Jurkat, Clone E6-1 (cell line): ENCODE measurements at places on chromosomes 5 and 9.

DNA sequence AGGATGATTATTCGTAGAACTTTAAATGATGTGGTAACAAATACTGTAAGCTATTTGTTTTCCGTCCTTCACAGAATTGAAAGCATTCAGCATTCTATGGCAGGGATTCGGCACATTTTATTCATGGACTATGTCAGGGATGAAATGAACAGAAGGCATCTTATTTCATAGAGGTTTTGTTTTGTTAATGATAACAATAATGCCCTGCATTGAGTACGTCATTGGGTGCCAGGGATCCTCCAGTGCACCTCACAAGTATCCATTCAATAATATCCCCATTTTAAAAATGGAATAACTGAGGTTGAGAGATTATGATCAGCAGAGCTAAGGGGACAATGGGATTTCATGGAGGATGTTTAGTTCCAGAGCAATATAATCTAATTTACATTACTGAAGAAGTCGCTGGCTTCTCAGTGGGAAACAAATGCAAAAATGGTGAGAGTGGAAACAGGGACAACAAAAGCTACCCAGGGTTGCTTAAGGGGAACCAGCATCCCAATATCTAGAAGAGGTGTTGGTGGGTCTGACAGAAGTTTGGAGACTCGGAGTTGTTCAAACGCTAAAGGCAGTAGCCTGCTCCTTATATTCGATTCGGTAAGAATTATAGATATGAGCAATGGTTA is 985.7 kb upstream of the WWC1 start:
- no peak for DNase-seq

GRCh38 chr9:134328841-134329575 is 2.8 kb downstream of the RXRA start:
- DNase-seq = no peak

DNA sequence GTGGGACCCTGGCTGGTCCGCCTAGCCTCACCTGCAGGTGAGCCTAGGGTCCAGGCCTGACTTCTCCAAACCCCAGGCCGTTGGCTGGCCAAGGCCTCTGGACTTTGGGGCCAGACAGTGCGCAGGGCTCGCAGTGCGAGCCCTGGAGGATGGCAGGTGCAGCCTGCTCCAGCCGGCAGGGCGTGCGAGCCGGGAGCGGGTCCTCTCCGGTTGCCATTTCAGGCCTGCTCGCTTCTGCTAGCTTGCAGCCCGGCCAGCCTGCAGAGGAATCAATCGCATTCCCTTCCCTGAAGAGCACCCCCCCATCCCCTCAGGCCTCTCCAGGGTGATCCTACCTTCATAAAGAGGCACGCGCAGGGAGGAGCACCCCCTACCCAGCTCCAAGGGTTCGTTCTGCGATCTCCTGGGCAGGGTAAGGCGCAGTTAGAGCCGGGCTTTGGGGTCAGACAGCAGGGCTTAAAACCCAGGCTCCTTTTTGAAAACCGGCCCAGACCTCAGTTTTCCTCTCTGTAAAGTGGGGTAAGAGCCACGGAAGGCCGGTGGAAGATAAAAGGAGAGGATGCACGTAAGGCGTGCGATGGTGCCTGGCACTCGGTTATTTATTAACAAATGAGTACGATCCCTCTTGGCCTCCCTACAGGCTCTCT is 6.2 kb downstream of the BARHL1 start:
- DNase-seq = no peak

DNA sequence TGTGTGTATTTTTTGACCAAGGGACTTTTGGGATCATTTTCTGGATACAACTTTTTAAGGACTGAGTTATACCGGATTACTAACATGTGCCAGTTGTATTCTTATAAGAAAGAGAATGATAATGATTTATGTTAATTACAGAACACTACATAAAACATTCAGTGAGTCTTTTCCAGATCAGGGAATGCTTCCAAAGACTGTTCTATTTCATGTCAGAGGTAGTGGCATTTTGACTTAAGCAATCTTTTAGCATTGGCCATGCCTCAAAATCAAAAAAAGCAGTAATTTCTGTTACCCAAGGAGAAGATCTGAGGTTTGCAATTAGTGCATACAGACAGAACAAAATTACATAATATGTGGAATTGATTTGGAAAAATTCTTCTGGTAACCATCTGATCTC is 413.0 kb upstream of the CDH9 start:
- no peak for DNase-seq

GRCh38 chr5:123305751-123306150 is 117.5 kb downstream of the CEP120 start:
- no peak for DNase-seq

DNA sequence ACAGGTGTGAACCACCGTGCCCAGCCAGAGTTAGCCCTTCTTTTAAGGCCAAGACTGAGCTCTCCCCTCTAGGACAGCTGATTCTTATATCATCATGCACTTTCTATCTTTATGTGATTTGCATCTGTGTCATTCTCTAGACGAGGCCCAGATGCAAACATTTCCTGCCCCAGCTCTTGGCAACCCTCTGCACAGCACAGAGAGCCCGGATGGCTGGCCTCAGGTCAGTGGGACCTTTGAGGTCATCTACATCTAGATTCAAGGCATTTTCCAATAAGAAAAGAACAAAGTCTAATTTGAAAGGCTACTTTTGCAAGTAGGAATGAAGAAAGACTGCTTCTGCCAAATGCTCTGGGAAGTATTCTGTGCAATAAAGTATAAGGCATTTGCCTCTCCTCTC is 109.0 kb upstream of the DAB2 start:
- no peak for DNase-seq

DNA sequence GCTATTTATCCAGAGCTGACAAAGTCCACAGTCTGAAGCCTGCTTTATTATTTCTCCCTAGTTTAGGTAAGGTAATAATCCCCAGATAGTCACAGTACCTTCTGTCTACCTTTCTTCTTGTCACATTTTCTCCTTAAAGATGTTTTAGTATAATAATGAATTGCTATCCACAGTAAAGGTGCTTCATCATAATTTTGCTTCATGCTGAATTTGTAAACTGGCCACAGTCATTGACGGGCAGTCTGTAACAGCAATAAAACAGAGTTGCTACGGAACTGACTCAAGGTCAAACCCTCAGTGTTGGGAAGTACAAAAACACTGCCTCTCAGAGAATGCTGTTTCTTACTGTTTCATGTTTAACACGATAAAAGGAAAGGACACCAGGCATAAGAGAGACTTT is 195.7 kb downstream of the ZNF608 start:
- DNase-seq = no peak

- no peak for DNase-seq
Measured at GRCh38 chr5:73745836-73746235, 119.8 kb downstream of the ARHGEF28 start.

DNA sequence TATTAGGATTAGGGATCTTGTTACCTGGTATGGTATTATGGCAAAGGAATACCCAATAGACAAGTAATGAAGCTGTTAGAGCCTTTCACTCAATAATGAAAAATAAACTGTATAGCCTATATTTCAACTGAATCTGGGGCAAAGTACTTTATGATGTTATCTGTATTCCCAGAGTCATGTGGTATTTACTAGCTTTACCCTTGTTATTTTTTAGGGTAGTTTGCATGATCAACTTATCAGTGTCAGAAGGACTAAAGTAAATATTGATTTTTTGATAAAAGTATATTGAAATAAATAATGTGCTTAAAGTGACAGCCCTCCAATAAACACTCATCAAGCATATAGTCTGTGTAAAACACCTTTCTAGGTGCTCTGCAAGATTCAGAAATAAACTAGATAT is 64.6 kb downstream of the MAN2A1 start:
- no peak for DNase-seq

DNA sequence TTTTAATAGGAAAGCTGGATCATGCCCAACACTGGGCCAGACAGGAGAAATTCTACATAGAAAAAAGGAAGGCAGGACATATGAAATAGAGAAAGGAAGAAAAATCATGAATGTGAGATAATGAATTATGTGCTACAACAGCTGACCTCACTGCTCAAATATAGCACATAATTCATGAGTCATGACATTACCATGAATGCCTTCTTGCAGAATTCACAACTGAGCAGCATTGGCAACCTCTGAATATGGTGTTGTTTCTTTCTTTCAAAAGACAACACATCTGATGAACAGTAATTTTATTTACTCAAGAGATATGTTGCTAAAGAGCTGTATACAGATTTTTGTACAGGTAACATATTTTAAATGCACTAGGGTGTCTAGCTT is 34.4 kb downstream of the APBA1 start:
- DNase-seq = no peak

GRCh38 chr5:134411228-134411545 is 494 bp downstream of the CDKN2AIPNL start:
- no peak for DNase-seq

- DNase-seq = no peak
Measured at GRCh38 chr5:173665326-173665725, 48.9 kb upstream of the BOD1 start.

DNA sequence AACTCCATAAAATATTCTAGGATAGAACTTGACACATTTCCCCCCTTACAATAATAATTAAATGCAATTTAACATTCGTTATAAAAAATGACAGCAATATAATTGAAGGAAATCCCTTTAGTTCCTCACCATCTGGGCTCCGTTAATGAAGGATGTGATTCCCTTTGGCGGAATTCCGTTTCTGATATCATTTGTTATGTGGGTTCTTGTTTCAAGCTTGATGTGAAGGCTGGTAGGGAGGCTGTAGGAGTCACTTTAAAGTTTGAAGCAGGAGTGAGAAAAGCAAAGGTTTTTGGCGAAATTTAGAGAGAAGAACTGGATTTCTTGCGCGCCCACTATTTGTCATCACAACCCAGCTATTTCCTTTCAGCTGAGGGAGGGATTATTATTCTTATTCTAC is 4.0 kb downstream of the RGS7BP start:
- no peak for DNase-seq

- DNase-seq = no peak
Measured at GRCh38 chr5:28374492-28374967, 1336.1 kb upstream of the CDH9 start.

- DNase-seq = no peak
Measured at GRCh38 chr9:7756088-7756487, 43.5 kb downstream of the DMAC1 start.

- no peak for DNase-seq
Measured at GRCh38 chr5:145307866-145308382, 527.2 kb downstream of the PRELID2 start.

GRCh38 chr5:141637123-141637766 is 448 bp downstream of the RELL2 start:
- no peak for DNase-seq

DNA sequence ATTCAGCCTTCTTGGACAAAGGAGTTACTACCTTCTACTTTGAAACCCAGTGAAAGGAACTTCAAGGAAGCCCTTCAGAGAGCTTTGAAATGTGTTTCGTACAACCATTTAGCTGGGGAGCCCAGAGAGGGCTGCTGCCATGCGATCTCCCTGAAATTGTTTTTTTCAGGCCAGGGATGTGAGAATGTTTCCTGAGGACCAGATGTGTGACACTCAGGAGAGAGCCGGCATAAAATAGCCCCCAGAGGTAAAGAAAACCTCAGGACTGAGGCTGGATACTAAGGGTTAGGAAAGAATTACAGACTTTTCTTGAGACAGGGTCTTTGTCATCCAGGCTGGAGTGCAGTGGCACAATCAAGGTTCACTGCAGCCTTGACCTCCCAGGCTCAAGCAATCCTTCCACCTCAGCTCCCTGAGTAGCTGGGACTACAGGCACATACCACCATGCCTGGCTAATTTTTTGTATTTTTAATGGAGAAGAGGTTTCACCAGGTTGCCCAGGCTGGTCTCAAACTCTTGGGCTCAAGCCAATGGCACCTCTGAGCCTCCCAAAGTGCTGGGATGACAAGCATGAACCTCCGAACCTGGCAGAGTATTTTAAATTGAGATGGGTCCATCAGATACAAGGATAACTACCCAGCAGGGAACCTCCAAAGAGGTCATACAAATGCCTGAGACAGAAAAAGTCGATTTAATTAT is 8.4 kb downstream of the RPL37 start:
- DNase-seq = no peak

DNA sequence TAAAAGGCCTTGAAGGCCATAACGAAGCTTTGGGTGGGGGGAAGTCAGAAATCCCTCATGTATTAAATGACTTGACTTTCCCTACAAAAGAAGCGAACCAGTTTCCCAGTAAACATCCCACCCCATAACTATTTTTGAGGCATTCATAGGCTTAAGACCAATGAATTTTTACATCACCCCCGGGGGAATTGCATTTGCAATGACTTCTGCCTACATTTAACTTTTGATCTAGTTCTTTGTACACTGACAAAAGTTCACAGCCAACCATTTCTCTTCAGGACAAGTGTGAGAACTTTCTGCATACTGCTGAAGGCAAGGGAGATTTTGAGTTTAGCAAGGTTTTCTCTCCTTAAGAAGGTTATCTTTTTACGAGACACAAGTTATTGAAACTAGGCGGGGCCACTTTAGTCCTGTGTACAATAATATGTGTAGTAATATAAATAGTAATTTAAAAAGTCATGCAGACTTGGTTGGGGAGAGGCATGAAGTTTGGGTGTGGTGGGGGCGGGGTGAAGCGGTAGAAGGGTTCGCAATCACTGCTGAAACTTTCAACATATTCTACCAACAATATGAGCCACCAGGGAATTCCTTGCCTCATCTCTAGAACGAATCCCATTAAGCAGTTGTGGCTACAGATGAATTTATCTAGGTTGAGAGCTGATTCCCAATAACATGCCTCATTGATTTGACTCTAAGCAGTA is 2.5 kb downstream of the TJP2 start:
- DNase-seq = no peak

DNA sequence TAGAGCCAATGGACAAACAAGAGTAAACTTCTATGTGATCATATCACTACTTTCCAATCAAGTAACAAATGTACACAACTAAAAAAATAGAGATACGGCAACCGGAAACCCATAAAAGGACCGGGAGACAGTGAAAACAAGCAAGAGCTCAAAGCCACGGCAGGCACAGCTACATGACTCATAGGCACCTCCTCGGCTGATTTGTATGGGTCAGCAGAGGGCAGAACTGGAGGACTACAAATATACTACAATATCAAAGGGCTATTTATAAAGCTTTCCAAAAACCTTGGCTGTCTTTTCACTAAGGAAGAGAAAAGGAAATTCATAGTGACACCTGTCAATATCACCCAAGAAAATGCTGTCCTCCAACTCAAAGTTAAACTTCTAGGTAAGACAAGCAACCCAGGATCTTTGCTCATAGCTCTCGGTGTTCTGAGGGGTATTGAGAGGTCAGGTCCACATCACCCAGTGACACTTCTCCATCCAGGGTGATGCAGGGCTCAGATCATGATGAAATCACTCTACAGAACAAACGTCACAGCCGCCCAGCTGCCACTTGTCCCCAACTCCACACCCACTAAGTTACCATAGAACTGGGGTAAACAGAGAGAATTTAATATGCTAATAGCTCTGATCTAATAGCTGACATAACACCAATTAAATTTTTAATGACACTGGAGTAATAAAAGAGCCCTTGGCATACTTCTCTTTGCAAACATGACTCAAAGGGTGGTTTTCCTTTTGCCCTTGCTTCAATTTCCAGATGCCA is 41.3 kb downstream of the PFDN1 start:
- no peak for DNase-seq

GRCh38 chr9:93090091-93090655 is 5.8 kb upstream of the CARD19 start:
- DNase-seq = no peak
